Activated T-cell treated with anti-CD3 and anti-CD28 coated beads, Interleukin-2, amount 50 U/mL, for 1 hour (primary cell): ENCODE measurements at places on chromosomes 13 and 19.

DNA sequence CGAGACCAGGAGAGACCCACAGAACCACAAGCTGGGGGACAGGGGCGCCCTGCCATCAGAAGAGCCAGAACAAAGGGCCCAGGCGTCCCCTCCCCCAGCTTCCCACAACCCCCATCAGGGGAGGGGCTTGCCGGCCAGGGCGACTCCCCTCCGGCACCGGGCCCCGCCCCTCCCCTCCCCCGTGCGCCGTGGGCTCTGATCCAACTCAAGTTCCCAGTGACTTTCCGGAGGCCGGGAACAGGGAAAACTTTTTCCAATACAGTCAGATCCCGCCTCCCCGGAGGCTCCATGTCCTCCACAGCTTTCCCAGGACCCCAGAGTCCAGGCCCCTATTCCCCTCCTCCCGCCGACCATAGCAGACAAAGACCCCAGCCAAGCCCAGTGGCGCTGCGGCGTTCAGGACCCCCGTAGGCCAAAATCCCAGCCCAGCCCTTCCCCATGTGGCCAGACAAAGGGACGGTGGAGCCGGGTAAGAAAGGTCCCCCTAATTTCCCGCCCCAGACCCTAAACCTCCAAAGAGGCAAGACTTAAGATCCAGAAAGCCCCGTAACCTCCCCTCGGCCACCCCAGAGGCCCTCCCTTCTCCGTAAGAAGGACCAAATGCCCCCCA, 673 bp downstream of the TEAD2 start:
- no peak for DNase-seq

DNA sequence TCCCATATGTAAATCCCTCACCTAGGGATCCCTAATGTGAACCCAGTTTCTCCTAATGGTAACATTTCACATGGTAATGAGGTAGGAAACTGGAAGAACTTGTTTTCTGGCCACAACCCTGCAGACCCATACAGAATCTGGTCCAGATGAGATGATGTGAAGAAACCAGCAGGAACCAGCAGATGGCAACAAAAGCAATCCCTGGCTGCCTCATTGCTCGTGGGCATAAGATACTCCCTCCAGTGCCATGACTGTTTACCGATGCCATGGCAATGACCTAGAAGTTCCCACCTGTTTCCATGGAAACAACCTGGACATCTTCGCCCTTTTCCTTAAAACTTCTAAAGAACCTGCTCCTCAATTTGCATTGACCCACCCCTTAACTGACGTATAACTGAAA, 1.4 kb upstream of the CD209 start:
- no peak for DNase-seq

GRCh38 chr13:101576455-101576854, 124.0 kb downstream of the ITGBL1 start:
- DNase-seq = no peak

DNA sequence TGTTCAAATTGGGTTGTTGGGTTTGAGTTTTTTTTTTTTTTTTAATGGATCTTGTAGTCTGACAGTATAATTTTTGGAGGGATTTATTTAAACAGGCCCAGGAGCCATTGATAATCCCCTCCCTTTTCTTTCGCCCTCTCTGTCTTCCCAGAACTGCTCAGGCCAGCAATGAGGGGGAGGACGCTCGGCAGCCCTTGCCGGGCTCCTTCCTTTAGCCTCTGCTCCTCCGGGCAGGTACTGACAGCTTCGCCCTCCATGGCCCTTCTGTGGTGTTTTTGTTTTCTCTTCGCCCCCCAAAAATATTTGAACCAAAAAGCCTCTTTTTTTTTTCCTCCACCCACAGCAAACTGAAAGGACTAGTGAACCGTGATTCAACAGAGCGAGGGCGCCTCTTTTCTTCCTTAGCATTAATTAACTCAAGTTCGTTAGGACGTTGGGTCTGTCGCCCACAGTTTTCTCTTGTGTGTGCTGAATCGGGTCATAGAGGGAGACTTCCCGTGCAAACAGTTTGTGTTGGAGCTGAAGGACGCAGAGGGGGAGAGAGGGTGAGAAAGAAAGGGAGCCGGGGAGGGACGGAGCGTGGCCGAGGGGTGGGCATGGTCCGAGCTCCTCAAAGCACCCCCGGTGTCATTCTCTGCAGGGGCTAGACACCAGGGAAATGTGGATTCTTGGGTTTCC, 21.5 kb downstream of the NFIX start:
- no peak for DNase-seq

DNA sequence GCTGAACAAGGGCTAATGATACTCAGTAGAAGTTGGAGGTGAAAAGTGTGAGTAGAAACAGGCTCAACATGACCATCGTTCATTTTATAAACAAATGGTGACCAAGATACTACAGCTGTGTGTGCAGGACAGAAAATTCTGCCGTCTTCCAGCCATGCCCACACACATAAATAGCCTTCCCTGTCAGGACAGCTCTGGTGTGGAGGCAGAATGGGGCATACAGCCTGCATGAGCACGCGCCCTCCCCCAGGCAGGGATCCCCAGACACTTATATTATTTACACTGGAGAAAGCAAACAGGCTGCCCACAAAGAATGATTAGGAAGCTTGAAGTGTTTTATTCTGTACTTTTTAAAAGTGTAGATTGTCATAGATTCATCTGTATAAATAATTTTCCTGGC, 20.4 kb downstream of the GJA3 start:
- DNase-seq = no peak

GRCh38 chr19:10854350-10855089, 6.3 kb downstream of the C19orf38 start:
- DNase-seq = no peak
